ENCODE measurements at places on chromosomes 12 and 14.

- DNase-seq: peak; percentile 38
Measured at GRCh38 chr12:96587691-96588090, 98.3 kb downstream of the CFAP54 start.

DNA sequence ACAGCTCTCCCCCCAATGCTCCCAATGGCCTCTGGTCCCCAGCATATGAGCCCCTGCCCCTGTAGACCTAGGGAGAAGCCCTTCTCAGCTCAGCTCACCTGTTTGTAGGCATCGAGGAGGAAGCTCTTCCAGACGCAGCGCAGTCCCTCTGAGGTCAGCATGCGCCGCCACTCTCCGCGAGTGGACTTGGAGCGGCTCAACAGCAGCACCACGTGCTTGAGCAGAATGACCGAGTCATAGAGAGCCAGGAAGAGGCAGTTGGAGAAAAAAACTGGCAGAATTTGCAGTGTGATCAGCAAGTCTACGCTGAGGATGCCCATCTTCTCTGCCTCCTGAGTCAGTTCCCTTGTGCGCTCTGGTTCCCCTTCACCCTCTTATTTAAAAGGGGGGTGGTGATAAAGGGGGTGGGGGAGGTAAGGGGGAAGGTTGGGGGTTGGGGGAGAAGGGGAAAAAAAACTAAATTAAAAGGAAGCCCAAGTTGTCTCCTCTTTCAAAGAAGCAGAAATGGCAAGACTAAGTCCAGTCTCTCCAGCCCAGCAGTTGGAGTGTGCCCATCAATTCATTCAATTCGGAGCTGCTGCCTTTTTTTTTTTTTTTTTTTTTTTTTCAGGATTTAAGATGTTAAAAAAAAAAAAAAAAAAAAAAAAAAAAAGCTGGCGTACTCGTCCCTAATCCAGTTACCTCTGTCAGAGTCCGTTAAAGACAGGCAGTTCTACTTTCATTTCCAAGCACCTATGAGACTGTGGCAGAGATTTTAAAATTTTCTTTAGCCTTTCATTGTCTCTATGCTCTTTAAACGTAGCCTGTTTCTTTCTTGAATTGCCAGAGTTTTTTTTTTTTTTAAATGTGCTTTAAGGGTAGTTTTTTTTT, at the start of gene DIO2:
DIO2 (minus strand) TSS at position 352 of the 870 bp plus-strand sequence; CDS start at position 320, 32 bp downstream.
- DNase-seq: no peak

DNA sequence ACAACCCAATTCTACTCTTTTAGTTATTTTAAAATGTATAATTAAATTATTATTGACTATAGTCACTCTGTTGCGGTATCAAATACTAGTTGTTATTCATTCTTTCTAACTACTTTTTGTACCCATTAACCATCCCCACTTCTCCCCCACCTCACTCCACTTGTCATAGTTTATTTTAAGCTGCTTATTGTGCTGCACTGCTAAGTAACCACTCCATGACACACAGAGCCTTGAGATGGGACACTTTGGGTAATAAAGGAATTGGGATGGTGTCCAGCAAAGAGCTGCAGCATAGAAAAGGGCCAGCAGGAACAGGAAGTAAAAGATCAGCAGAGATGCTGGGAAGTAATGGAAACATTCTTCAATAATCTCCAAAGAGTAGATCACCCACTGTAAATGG, 123.0 kb downstream of the RPS29 start:
- no peak for DNase-seq

GRCh38 chr12:103632554-103633216, 45.6 kb downstream of the STAB2 start:
- DNase-seq: peak; percentile 52

- DNase-seq: no peak
Measured at GRCh38 chr12:51265024-51265423, 5.2 kb downstream of the SMAGP start.

DNA sequence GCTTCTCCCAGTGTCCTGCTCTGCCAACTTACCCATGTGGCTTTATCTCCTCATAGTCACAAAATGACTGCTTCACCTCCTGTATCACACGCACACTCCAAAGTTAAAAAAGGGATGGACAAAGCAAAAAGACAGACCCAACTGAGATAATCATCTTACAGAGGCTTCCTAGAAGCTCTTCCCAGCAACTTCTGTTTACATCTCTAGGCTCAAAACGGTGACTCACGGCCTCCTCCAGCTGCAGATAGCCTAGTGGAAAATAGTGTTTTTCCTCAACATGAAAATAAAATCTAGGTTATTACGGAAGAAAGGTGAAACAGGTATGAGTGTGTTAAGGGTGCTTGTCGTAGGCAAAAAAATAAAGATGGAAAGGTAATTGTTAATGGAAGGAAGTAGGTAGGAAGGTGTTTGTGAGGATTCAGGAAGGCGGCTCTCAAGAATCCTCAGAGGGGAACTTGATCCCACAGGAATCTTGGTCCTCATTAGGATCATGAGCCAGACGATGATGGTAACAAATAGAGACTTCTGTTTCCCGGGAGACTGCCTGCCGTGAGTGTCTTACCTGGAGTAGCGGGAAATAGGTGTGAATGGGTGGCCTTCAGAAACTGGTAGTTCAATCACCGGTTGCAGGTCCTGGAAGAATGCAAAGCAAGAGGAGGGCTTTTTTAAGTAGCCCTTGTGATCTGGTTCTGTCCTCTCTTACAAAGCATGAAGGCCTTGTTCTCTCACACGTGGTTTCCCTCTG, 487.5 kb upstream of the TMEM132C start:
- peak; percentile 17 for DNase-seq

GRCh38 chr12:22529281-22530060, 14.9 kb downstream of the C2CD5 start:
- peak; percentile 54 for DNase-seq

DNA sequence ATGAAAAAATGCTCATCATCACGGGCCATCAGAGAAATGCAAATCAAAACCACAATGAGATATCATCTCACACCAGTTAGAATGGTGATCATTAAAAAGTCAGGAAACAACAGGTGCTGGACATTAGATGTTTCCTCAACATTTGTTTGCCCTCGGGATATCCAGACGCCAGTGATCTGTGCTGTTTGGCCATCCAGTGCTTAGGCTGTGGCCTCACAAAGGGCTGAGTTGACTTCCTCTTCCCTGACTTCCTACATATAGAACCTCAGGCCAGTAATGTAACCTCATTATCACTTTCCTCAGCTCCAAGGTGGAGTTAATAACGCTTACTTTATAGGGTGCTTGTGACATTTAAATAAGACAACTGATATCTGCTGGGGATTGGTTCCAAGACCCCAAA, 51.8 kb downstream of the SLC15A5 start:
- DNase-seq: no peak
